Activated naive CD4-positive, alpha-beta T cell treated with anti-CD3 and anti-CD28 coated beads for 36 hours (primary cell): ENCODE measurements at places on chromosomes 12 and 14. TPM values are rescaled to one million over a fixed set of nuclear protein-coding genes. Genes with fewer than 3 reads are reported as not detected.

TSPAN9 gene
- 0.72 TPM for total RNA-seq

SLC8B1 gene
- total RNA-seq: 20.4 TPM

OR6C2 gene
- total RNA-seq: not detected

RAPGEF3 gene
- 1.6 TPM for total RNA-seq

B4GALNT1 gene
- total RNA-seq: 1.8 TPM

TAS2R30 gene
- 1.5 TPM for total RNA-seq

BHLHE41 gene
- total RNA-seq: not detected

- no peak for DNase-seq
Measured at GRCh38 chr12:31991815-31992214, 32.6 kb downstream of the RESF1 start.

GRCh38 chr12:94312378-94312777, 147.3 kb downstream of the CEP83 start:
- no peak for DNase-seq

DNA sequence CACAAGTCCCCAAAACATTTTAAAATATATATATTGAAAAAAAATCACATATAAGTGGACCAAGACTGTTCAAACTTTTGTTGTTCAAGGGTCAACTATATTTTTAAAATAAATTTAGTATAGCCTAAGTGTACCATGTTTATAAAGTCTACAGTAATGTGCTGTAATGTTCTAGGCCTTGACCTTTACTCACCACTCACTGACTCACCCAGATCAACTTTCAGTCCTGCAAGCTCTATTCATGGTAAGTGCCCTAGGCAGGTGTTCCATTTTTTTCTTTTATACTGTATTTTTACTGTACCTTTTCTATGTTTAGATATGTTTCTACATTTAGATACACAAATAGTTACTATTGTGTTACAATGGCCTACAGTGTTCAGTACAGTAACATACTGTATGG, 23.4 kb upstream of the TMTC1 start:
- DNase-seq: no peak

- no peak for DNase-seq
Measured at GRCh38 chr14:59245809-59246295, 57.4 kb downstream of the DAAM1 start.

- DNase-seq: no peak
Measured at GRCh38 chr12:65602253-65602609, 222.1 kb upstream of the HMGA2 start.

DNA sequence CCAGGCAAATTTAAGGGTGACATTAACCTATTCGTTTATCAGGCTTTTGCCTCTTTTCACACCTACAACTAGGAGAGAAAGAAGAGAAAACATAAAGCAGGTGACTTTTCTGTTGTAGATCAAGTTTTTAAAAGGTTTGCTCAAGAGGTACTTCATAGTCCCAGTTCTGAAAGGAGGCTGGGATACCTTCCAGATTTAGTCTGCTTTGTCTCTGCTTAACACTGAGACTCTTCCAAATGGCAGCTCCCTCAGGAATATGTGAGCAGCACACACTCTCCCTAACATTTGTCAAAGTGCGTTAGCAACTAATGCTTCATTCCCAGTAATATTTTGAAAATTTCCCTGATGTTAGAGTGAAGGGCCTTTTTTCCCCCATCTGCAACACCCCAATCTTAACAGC, 133.7 kb upstream of the RASSF8 start:
- no peak for DNase-seq

GRCh38 chr12:66602483-66603143, 76.3 kb downstream of the GRIP1 start:
- no peak for DNase-seq

DNA sequence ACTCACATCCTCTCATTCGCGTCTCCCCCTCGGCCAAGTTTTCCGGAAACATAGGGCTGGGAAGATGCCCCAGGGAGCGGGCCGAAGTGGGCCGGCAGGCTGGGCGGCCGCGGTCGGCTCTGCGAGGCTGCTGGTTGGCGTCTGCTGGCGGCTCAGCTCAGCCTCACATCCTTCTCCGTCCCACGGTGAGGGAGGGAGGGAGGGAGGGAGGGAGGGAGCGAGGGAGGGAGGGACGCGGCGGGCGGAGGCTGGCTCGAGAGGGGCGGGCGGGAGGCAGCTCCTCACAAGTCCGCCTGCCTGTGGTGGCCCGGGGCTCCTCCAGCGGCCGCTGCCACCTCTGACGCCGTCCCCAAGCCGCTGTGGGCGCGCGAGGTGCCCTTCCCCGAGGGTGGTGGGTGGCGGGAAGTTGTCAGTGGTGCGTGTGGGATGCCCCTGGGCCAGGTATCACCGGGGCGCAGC, 93.8 kb downstream of the RFLNA start:
- peak; percentile 54 for DNase-seq

DNA sequence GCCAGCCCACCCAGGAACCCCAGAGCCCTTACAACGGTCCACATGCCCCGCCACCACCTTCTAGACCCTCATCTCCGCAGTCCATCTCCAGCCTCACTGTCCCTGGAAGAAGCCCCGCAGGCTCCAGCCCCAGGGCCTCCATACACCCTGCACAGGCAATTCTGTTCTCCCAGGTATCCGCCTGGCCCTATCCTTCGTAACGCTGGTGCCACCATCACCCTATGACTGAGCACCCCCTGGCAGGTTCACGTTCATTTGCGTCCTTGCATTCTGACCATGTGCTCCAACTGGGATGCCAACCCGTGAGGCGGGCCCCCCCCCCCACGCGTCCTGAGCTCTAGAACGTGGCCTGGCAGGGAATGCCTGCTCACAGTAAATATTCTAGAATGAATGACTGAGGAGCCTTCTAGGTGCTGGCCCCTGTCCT, 675 bp upstream of the SCARB1 start:
- DNase-seq: no peak

DNA sequence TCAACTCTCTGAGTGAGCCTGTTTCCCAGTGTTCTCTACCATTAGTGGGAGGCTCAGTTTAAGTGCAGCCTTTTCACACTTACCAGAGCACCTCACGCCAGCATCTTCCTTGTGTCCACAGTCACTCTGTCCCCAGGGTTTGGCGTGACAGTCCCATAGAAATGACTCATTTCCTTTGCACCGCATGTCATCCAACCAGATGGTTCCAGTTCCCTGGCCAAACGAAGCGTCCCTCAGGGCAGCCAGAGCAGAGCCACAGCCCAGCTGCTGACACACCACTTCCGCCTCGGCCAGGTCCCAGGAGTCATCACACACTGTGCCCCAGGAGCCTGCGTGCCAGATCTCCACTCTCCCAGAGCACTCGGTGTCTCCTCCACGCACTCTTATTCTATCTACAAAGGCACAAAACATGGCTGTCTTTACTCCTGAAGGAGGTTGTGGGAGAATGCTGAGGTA, 65.4 kb downstream of the ACSM4 start:
- no peak for DNase-seq

DNA sequence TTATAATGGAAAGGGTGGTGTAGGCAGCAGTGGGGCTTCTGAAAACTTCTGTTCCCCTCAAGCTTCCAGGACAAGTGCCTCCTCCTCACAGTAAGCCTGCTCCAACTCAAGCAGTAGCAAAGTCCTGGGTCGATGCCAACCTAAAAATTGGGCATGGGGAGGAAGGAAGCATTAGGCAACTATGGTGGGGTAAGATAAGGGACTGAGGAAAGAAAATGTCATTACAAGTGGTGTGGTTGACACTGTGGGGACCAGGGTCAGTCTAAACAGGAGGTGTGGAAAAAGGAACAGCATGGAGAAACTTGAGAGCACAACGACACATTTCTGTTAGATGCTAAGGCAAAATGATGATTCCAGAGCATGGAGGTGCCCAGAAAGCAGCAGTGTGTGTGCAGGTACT, 34.9 kb downstream of the WIF1 start:
- no peak for DNase-seq

- DNase-seq: no peak
Measured at GRCh38 chr12:122870867-122871664, 24.9 kb downstream of the VPS37B start.
